Occipital lobe (tissue), 3 donors: ENCODE measurements at places on chromosomes 5 and 9. TPM values are rescaled to one million over a fixed set of nuclear protein-coding genes. Genes with fewer than 3 reads are reported as not detected.

DNA sequence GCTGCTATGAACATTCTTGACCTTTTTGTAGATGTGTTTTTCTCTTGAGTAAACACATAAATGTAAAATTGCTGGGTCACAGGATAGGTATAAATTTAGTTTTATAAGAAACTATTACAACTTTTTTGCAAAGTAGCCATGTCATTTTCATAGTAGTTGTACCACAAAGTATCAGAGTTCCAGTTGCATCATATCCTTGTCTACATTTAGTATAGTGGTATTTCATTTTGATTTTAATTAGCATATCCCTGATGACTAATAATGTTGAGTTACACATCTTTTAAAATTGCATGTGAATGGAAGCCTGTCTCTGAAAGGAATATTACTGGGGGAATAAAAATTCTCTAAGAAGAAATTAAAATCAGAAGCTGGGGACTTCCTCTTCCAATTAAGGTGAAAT is 85.4 kb downstream of the TMEM161B start:
- DNase-seq: no peak

DNA sequence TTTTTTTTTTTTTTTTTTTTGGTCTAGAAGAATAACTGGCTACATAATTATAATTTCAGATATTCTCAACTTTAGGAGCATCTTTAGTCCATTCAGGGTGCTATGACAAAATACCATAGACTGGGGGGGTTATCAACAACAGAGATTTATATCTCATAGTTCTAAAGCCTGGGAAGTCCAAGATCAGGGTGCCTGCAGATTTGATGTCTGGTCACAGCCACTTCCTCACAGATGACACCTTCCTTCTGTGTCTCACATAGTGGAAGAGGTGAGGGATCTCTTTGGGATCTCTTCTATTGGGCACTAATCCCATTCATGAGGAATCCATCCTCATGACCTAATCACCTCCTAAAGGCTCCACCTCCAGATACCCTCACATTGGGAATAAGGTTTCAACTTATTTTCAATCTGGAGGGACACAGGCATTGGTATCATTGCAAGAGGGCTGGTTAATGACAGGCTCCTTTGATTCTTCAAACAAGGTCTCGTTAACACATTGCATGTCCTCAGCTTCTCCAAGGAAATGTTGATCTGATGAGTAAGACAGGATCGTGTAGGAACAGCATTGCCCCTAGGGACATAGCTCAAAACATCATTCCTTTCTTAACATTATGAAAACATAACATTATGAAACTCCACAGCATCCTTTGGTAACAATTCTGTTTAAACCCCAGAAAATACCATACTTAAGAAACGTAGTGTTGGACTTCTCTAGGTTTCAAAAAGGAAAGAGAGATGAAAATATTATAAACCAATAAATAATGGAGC is 372.4 kb downstream of the SEMA5A start:
- no peak for DNase-seq

DNA sequence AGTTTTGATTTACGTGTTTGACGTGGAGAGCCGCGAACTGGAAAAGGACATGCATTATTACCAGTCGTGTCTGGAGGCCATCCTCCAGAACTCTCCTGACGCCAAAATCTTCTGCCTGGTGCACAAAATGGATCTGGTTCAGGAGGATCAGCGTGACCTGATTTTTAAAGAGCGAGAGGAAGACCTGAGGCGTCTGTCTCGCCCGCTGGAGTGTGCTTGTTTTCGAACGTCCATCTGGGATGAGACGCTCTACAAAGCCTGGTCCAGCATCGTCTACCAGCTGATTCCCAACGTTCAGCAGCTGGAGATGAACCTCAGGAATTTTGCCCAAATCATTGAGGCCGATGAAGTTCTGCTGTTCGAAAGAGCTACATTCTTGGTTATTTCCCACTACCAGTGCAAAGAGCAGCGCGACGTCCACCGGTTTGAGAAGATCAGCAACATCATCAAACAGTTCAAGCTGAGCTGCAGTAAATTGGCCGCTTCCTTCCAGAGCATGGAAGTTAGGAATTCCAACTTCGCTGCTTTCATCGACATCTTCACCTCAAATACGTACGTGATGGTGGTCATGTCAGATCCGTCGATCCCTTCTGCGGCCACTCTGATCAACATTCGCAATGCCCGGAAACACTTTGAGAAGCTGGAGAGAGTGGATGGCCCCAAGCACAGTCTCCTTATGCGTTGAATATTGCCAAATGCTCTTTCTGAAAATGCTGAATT is 850 bp downstream of the RRAGA start:
- peak; percentile 48 for DNase-seq

DNA sequence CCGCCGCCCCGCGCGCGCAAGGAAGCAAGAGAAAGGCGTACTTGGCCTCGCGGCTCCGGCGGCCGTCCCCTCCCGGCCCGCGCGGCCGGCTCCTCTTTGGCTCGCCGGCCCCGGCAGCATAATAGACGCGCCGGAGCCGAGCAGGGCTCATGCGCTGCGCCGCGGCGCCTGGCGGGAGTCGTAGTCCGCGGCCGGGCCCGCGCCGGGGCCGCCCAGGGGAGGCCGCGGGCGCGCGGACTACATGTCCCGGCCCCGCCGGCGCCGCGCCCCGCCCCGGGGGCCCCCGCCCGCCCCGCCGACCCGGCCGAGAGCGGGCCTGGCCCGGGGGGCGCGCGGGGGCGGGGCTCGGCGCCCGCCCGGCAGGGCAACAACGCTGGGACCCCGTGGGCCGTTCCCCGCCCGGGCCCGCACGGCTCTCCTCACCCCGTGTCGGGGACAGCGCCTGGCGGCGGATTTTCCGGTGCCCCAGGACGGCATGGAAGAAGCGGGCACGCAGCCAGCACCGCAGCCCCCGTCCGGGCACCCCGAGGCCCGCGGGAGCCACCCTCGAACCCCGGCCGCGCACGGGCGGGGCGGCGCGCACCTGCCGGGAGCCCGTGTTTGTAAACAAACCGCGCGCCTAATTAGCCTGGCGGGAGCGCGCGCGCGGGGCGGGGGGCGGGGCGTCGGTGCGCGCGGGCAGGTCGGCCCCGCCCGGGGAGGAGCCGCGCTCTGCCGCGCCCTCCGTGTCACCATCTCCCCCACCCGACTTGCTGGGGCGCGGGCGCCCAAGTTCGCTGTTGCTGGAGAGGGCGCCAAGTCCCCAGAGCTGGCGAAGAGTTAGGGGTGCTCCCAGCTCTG is at the start of gene BRD3:
BRD3 (minus strand) TSS at position 123 of the 840 bp plus-strand sequence. CDS start 14,549 bp downstream, outside the sequence.
- peak; percentile 72 for DNase-seq

DNA sequence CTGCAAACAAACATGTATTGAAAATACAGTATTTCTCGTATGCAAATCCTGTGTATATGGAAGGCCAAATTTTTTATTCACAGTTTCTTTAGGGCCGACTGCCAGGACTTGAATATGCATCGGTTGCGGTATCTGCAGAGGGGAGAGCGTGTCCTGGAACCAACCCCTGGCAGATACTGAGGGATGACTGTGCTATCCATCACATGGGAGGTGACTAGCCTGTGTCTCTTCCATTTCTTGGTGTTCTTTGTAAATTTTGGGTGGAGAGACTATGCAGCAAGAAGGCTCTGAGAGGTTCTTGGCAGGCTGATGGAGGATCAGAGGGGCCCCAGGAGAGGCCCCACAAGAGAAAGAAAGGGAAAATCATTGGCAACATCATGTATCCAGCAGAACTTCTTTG is 384.3 kb downstream of the YTHDC2 start:
- DNase-seq: no peak

GRCh38 chr5:88861231-88861630 is 21.8 kb downstream of the MEF2C start:
- DNase-seq: no peak

DNA sequence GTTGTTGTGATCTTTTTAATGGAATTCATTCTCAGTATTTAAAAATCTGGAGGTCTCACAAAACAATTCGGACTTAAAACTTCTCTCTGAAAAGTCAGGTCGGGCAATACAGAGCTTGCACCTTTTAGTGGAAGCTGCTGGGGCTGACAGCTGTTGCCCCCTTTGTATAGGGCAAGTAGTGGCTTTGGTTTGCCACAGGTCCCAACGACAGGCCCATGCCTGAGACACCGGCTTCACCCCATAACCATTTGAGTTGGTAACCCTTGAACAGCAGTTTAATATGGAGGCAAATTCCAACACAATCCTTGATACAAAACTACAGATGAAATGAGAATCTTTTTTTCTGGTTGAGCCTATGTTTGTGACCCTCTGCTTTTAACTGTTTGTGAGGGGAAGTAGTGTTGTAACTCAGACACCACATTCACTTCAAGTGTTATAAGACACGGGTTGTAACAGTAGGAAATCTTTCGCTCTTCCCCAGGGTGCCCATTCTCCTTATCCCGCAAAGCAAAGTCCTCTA is 752 bp upstream of the GLRX start:
- DNase-seq: no peak

DNA sequence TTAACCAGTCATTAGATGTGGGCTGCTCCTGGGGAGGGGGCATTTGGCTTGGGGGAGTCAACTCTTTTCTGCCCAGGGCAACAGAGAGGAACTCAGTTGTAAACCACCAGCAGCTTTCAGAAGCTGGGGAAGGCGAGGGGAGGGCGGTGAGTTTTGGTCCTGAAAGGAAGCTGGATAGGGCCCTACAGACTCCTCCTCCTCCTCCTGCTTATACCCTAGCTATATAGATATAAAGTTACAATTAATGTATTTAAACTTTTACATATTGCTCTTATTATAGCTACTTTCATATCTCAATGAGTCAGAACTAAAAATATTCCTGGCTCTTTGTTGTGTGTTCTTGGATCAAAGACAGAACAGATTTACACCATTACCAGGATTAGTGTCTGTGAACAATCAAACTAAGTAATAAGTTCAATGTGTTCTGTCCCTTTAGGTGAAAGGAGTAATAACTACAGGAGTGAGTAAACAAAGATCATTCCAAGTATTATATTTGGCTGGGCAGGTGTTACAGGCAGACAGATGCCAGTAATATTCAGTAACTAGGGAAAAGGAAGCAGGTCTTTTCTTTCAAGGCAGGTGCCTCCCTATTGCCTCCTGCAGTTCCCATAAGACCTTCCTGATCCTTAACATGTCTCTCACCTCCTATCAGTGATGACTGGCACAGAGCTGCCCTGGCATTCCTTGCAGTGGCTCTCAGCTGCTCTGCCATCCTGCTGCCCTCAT is 20.5 kb upstream of the VPS13A start:
- DNase-seq: no peak

- DNase-seq: no peak
Measured at GRCh38 chr5:151664694-151665585, 21.8 kb downstream of the SPARC start.

- DNase-seq: no peak
Measured at GRCh38 chr5:10489810-10490426, 48.2 kb downstream of the ROPN1L start.

DNA sequence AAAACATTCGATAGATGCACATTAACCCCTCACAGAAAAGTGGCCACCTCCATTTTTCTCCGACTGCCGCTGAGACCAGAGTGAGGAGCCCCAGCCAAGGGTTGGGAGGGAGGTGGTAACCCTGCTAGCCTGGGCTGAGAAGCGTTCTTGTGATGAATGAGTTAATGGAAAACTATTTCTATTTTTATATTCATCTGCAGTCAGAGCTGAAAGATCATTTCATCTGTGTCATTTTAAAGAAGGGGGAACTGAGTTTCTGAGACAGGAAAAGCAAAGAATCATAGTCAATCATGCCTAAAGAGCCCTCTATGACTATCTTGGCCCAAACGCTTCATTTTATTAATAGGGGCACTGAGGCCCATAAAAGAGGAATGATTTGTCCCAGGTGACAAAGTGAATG is 229.5 kb downstream of the PAPPA start:
- DNase-seq: no peak

DNA sequence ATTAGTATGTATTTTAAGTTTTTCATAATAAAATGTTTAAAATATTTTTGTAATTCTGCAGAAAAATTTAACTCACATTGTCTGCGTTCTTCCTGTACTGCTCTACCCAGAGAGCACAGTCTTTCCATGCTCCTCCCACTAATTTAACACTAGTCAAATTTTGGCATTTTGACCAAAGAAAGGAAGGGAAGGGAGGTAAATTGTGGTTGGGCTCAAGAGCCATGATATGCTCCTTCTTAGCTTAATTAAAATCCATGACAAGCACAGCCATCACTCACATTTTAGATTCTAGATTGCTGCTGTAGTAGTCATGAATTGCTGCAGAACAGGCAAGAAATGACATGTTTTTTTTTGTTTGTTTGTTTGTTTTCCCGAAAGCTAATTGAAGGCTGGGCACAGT is 98.4 kb downstream of the NLN start:
- no peak for DNase-seq

GRCh38 chr9:100064872-100065581 is 33.8 kb downstream of the ERP44 start:
- DNase-seq: no peak

GRCh38 chr9:114263853-114264510 is 58.9 kb upstream of the ORM1 start:
- no peak for DNase-seq

GRCh38 chr5:180366326-180366725 is 13.2 kb upstream of the GFPT2 start:
- peak; percentile 62 for DNase-seq

GRCh38 chr5:142955628-142956027 is 185.5 kb downstream of the ARHGAP26 start:
- no peak for DNase-seq

- no peak for DNase-seq
Measured at GRCh38 chr5:8098081-8098480, 229.1 kb downstream of the MTRR start.

DNA sequence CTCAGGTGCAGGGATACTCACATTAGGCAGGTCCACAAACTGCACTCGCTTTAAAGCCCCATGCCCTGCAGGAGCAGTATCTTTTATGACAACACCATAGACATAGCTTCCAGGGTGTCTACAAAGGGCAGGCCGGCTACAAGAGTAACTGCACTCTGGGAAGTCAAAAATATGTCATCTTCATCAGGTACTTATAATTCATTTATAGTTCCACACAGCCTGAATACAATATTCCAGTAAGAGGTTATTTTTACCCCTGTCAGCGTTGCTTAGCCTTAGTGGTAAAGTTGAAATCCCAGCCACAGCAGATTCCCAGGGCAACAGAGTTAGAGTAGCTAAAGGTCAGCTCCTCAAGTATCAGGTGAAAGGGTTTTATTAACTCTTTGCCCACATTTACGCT is 82.3 kb upstream of the ITGA2 start:
- DNase-seq: no peak

ACTBL2 gene
- not detected for total RNA-seq

DMRT3 gene
- total RNA-seq: 0.16 TPM

PCDHA13 gene
- total RNA-seq: 20.9 TPM

HAVCR1 gene
- 0.31 TPM for total RNA-seq

MAP1B gene
- total RNA-seq: 593 TPM

SLC6A18 gene
- total RNA-seq: not detected

FCN2 gene
- not detected for total RNA-seq

C9orf152 gene
- total RNA-seq: not detected

PTPRD gene
- 336 TPM for total RNA-seq

RNF14 gene
- 72.1 TPM for total RNA-seq

IL5 gene
- total RNA-seq: not detected

TNIP1 gene
- 18.1 TPM for total RNA-seq
